ENCODE measurements at places on chromosomes 13 and 19.

- DNase-seq, result no peak
Measured at GRCh38 chr19:35170359-35171061, 16.0 kb downstream of the FXYD5 start.

DNA sequence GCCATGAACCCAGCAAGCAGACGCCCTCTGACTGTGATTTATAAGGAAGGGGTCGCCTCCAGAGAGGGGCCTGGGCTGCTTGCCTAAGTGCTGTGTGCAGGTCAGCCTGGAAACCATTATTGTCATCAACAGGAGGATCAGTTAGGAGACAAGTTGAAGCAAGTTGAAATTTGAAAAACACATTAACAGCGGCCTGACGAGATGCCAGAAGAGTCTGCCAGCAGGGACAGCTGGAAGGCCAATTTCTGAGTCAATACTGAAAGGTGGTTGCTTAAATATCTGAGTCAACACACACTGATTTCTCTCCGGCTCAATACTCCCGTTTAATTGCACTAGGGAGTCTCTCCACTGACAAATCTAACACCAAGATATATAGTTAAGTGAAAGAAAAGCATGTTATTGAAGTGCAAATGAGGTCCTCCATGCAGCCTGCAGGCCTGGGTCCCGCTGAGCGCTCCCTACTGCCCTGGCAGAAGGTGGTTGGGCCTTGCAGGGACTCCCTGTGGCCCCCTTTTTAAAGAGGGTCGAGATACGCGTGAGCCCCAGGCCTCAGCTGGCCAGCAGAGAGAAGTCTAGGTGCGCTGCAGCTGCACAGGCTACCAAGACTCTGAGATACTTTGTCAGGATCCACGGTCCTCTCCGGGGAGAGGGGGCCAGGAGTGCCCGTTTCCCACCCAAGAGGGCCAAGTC lies 91.1 kb downstream of the RNASEH2B start:
- no peak for DNase-seq

GRCh38 chr13:106287351-106287750 lies 248.1 kb downstream of the EFNB2 start:
- no peak for DNase-seq

DNA sequence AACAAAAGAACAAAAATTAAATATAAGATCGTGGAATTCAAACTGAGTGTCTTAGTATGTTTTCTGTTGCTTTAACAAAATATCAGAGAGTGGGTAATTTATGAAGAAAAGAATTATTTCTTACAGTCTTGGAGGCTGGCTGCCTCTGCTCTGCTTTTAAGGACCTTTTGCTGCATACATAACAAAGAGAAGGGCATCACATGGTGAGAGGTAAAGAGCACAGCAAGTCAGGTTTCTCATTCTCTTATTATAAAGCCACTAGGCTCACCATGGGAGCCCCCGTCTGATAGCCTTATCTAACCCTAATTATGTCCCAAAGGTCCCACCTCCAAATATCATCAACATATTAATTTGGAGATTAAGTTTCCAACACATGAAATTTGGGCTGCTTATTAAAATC lies 231.3 kb downstream of the SLITRK6 start:
- DNase-seq, result no peak

- DNase-seq, result no peak
Measured at GRCh38 chr13:27360562-27360961, 63.9 kb upstream of the GTF3A start.

- no peak for DNase-seq
Measured at GRCh38 chr13:53200498-53201453, 172.2 kb downstream of the OLFM4 start.

GRCh38 chr19:45444318-45445041 lies 20.8 kb upstream of the ERCC1 start:
- DNase-seq, result peak; percentile 66

DNA sequence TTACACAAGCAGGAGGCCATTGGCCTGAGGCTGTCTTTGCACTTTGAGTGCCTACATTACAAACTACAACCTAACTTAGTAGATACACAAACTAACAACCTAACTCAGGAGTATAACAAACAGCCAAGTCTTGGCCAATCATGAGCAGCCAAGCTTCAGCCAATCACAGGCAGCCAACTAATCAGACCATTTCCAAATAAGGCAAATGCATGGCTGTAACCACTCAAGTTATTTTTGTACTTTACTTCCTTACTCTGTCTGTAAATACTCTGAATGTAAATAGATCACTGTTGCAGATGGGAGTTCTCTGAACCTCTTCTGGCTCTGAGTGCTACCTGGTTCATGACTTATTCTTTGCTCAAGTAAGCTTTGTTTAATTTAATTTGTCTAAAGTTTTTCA lies 748.1 kb upstream of the SGCG start:
- DNase-seq, result no peak

DNA sequence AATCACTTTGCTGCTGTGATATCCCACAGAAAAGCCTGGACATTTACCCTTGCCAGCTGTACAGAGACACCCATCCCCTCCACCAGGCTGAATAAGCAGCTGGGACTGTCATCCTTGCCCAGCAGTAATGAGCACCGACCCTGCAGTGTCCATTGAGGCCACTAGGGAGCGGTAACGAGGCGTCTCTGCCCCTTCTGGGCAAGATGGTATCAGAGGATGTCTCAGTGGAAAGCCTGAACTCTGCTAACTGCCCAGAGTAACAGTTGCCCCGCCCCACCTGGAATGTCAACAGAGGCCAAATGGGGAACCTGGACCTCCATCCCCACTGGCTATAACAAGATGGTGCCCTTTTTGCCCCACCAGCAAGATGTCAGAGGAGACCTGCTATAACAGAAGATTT lies 22.8 kb upstream of the CEACAM20 start:
- no peak for DNase-seq

DNA sequence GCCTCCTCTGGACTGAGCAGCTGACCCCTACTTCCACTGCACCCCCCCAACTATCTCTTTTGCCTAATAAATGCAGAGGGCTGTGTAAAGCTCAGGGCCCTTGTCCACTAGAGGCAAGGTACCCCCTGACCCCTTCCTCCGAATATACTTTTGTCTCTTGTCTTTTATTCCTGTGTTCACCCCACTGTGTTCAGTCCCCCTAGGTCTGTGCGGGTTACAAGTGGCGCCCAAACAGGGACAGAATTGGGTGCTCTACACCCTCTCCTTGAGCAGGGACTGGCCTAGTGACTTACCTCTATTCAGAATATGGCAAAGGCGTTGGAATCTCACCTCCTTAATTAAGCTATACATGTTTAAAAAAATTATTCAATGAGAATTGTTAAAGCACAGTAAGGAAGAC lies 15.0 kb downstream of the ZNF350 start:
- no peak for DNase-seq

- no peak for DNase-seq
Measured at GRCh38 chr13:29679396-29680053, 84.0 kb upstream of the SLC7A1 start.

DNA sequence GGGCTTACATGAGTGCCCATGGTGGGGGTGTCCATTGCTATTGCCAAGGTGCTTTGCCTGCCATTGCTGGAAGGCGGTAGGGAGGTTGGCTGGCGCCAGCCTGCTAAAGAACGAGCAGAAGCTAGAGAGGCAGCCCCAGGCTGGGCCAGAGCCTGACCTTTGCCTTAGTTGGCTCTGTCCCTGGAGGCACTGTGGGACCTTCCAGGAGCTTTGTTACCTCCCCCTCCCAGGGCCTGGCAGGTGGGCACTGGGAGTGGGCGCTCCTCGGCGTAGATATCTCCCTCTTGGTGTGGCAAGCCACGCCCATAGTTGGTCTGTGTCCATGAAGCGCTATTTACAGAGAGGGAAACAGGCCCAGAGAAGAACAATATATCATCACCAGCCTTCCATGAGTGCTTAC lies 2.3 kb upstream of the SLC25A42 start:
- no peak for DNase-seq

DNA sequence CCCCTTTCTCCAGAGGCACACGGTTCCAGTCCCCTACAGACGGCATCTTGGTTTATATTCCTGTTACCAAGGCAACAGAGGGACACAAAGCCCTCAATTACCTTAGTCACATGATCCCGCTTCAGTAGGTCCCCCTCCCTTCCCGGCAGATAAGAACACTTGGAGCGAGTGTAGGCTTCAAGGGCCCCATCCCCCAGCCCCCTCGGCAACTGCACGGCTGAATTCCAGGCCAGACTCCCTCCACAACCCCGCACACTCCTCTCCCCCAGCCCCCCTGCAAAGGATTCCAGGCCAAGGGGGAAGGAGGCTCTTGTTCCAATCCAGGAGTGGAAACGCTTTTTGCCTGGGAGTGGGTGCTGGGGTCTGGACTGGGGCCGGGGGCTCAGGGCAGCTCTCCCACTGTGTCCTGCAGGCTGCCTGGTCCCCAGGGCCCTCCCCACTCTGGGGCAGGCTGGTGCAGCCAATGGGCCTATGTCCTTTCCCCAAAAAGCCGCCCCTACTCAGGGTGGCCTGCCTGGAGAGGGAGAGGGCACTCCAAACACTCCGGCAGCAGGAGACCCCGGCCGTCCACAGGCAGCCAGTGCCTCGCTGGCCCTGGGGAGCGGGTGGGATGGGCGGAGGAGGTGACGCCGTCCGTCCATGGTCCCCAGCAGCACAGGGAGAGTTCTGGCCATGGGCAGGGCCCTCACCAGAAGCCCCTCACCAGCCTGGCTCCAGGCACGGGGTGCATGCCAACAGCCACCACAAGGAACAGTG lies 62.6 kb downstream of the MLLT1 start:
- DNase-seq, result no peak

DNA sequence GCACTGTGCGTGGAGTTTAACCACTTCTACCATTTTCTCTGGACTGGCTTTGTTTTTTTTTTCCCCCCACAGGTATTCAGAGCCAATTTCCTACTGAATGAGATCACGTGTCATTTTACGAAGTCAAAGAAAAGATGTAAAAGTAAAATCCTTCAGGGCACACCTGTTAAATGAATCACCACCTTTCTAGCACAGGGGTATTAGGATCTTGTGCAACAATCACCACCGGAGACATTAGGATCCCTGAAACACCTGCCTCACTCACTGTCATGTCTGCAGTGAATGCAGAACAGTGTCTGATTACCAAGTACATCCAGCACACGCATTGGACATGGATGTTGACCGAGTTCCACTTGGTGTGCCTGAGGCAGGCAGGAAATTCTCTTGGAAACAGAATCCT lies 17.2 kb downstream of the BRD4 start:
- DNase-seq, result no peak

DNA sequence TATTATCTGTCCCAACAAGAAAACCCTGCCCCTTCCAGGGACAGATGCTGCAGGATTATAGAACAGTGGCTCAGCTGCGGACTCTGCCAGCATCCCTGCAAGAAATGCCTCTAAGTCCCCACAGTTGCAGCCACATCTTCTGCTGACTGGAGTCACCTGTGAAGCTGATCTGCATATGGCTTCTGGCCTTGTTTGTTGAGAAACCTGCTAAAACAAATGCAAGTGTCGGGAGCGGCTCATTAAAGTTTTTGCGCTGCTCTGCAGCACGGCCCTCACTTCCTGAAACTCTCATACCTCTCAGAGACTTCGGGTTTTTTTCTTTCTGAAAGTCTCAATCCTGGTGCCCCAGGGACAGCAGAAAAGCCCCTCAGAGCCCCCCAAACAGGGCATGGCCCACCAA lies 725.0 kb downstream of the UQCRFS1 start:
- no peak for DNase-seq

- DNase-seq, result no peak
Measured at GRCh38 chr19:32910094-32910493, 40.5 kb upstream of the SLC7A9 start.

DNA sequence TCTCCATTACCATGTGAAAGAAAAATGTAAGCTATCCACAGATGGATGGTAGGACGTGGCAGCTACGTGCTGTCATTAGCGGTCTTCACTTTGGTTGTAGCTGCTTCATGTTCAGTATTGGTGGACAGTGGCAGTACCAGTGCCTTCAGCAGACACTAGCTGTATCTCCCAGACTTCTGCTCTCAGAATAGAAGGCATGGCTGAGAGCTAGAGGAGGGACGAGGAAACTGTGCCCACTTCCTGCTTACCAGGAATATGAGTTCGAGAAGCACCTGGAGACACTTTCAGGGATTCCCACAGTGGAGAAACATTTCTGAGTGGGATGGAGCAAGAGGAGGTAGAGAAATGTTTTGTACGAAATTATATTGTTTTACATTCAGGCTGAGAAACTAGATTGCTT lies 6.9 kb upstream of the SHISA2 start:
- DNase-seq, result no peak

GRCh38 chr19:3441089-3441985 lies 39.0 kb downstream of the SMIM24 start:
- no peak for DNase-seq

DNA sequence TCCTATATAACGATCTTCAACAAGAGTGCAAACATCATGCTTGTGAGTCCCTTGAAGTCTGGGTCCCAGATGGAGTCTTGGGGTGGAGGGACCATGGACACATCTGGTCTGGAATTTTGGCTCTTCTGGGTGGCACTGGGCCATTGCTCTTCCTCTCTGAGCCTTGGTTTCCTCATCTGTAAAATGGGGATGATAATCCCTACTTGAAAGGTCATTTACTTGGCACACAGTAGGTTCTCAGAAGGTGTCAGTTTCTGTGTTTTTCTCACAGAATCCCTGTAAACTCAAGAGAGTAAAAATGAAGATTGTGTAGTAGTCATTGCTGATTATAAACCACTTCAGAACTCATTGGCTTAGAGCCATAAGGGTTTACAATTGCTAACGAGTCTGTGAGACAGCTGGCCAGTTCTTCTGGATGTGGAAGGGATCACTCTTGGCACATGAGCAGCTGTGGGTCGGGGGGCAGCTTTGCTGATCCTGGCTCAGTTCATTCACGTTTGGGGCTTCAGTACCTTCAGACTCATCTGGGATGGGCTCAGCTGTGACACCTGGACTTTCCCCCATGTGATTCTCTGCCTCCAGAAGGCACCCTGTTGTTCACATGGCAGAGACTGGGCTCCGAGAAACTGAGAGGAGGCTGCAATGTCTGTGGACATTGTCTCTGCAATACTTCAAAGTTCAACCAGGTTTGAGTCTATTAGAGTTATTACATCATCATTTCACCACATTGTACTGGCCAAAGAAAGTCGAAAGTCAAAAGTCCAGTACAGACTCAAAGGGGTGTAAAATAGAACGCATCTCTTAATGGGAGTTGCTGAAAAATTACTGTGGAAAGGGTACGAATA lies 7.8 kb downstream of the CYP4F12 start:
- DNase-seq, result no peak

GRCh38 chr19:1082165-1082927 lies 12.8 kb downstream of the POLR2E start:
- DNase-seq, result peak; percentile 72

- no peak for DNase-seq
Measured at GRCh38 chr13:44470638-44471562, 97.3 kb downstream of the SERP2 start.

DNA sequence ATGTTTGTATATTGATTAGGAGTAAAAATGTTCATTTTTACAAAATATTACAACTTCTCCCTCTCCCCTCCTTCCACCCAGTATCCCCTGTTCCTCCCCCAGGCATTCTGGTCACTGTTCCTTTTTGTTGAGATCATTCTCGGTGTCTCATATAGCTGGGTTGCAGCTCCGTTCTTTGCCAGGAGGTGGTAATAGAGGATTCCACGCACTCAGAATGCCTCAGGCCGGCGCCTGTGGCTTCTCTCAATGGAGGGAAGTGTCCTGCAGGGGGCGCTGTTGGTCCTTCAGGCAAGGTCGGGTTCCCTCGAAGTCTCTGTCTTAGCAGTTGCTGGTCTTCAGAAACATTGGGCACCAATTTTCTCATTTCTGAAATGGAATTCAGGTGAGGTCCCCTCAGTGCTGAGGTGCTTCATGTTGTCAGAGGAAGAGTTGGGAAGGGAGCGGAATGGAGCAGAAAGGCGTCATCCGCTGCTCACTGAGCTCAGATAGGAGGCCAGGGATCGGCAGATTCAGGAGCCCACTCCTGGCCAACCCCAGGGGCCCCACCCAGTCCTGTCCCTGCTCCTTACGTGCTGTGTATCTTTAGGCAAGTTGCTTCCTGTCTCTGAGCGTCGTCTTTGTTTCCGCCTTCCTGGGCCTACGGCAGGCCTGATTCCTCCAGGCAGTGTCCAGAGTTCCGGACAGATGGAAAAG lies 10.3 kb upstream of the GARIN5A start:
- DNase-seq, result peak; percentile 17

Measured in stimulated activated CD8-positive, alpha-beta memory T cell treated with anti-CD3 and anti-CD28 coated beads, Interleukin-2, amount 100 ng/mL, for 1 hour (primary cell).